ENCODE measurements at places on chromosomes 5 and 9. TPM values are rescaled to one million over a fixed set of nuclear protein-coding genes. Genes with fewer than 3 reads are reported as not detected.

TTC33 gene
- 8.0 TPM for total RNA-seq

DNA sequence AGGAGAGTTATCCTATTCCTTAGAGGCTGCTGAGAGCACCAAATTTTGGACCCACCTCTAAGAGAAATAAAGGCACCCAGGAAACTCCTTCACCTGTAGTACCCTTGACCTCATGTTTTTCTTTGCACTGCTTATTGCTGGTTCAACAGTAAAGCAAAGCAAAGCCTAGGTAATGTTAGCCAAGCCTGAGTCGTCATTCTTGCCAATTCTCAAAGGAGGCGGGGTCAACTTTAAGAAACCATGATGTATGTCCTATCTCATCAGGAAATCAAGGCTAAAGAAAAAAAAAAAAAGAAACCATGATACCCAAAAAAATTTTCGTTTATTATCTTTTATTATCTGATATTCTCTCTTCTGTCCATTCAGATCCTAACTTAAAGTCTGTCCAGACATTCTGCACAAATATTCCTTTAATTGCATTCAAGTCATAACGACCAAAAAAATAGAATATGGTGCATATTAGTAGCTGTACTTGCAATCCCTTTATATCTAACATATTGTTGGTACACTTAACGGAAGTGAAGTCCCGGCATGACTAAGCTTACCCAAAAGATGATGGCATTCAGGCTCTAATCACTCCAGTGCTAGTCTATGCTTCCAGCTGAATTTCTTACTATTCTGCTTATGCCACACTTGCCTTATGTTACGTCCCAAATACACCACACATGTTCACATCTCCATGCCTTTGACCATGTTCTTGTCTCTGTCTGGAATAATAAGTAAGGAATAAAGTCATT is 1.8 kb downstream of the AUH start:
- H3K27me3 ChIP-seq: no peaks in the 10 kb centered on the region
- no peaks in the 10 kb centered on the region for H3K36me3 ChIP-seq
- peak overlapping the region; percentile 45 for H3K27ac ChIP-seq
- H3K4me1 ChIP-seq: peaks cover 14% of the 10 kb centered on the region
- DNase-seq: peak; percentile 78

DNA sequence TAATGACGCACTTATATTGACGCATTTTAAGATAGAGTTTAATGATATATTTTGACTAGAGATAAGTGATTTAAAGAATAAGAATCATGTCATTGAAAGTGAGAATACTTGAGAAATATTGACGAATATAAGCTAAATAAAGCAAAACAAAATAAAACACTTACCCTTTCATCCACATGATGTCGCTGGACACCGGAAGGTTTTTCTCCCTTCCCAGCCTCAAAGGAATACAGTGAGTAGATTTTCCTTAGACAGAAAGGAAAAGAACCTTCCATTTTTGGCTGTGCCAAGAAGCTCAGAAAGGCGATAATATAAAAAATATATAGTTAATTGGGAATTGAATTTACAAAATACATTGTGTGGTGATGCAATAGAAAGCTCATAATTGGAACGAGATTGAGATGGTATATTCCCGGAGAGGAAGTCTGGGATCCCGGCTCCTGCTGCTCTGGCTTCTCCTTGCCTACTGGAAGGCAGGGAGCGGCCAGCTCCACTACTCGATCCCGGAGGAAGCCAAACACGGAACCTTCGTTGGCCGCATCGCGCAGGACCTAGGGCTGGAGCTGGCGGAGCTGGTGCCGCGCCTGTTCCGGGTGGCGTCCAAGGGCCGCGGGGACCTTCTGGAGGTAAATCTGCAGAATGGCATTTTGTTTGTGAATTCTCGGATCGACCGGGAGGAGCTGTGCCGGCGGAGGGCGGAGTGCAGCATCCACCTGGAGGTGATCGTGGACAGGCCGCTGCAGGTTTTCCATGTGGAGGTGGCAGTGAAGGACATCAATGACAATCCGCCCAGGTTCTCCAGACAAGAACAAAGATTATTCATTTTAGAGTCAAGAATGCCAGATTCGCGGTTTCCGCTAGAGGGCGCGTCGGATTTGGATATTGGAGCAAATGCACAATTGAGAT is at the start of gene PCDHA5:
Gene PCDHA5, plus strand, starts transcription at position 239 of the 906 bp plus-strand sequence.
- no peak within 1 kb of the TSS for H3K4me3 ChIP-seq
- DNase-seq: peak; percentile 34
- H3K27me3 ChIP-seq: no peaks in the 10 kb centered on the region
- H3K36me3 ChIP-seq: no peaks in the 10 kb centered on the region

DNA sequence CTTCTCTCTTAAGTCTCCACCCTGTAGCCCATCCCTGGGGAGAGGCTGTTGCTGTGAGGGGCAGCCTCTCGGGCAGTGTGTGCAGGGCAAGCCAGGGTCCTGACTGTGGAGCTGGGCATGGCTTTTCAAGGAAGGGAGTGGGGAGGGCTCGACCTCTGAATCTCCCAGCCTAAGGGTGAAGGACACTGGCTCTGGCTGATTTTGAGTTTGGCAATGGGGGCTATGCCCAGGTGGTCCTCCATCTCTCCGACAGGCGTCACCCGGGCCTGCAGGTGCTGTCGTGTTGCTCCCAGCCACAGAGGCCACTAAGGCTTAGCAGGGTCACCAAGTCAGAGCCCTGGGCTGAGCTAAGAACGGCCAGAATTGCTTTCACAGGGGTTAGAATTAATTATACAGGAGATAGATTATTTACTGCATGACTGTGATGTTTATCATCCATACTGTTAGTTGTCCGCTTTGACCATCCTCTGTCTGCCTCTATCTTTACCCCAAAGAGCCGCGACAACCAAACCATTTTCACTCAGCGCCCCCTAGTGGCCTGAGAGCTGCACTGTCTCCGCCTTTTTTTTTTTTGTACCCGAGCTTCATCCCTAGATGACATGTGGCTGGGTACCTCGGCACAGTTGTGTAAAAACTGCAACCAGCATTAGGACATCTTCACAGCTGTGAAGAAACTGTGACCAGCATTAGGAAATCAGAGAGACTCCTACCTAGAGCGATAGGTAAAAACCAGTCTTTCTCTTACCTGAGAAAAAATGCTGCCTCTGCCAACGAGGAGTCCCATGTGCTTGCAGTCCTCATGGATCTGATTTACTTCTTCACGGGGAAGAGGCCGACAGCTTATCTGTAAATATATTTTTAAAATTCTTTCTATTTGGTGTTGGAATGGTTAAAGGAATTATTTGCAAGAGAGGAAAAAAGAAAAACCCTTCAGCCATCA is 44.5 kb downstream of the AGXT2 start:
- no peak overlapping the region for H3K4me3 ChIP-seq
- H3K4me1 ChIP-seq: no peaks in the 10 kb centered on the region
- no peak overlapping the region for H3K27ac ChIP-seq
- H3K36me3 ChIP-seq: no peaks in the 10 kb centered on the region
- no peaks in the 10 kb centered on the region for H3K27me3 ChIP-seq

- DNase-seq: no peak
- H3K27ac ChIP-seq: no peak overlapping the region
- H3K4me3 ChIP-seq: no peak overlapping the region
Observed at GRCh38 chr5:147636729-147636984, 126.8 kb upstream of the DPYSL3 start.

GRCh38 chr5:132230871-132231270 is 3.2 kb upstream of the P4HA2 start:
- DNase-seq: no peak
- no peak overlapping the region for H3K27ac ChIP-seq
- H3K36me3 ChIP-seq: no peaks in the 10 kb centered on the region
- no peaks in the 10 kb centered on the region for H3K27me3 ChIP-seq
- H3K4me3 ChIP-seq: no peak overlapping the region
- peaks cover 8% of the 10 kb centered on the region for H3K4me1 ChIP-seq

GRCh38 chr5:149007174-149007573 is 55.7 kb downstream of the SH3TC2 start:
- DNase-seq: peak; percentile 87
- H3K4me3 ChIP-seq: no peak overlapping the region
- no peaks in the 10 kb centered on the region for H3K36me3 ChIP-seq

DNA sequence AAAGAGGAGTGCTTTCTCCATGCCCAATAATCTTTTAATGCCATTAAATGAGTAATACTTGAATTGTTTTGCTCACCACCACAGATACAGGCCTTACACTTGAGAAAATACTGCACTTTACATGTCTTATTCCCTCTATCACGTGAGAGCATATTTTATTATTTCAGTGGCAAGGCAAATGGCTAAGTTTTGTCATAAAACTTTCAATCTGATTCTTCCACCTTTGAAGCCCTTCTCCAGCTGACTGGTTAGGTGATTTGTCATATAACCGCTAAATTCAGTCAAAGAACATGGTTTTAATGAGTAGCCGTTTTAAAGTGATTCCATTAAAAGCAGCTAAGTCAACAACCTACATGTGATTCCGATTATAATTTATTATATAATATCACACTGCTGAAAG is 43.8 kb downstream of the FAT2 start:
- H3K4me1 ChIP-seq: no peaks in the 10 kb centered on the region
- no peak overlapping the region for H3K4me3 ChIP-seq
- H3K27me3 ChIP-seq: no peaks in the 10 kb centered on the region
- DNase-seq: no peak
- no peaks in the 10 kb centered on the region for H3K36me3 ChIP-seq

DNA sequence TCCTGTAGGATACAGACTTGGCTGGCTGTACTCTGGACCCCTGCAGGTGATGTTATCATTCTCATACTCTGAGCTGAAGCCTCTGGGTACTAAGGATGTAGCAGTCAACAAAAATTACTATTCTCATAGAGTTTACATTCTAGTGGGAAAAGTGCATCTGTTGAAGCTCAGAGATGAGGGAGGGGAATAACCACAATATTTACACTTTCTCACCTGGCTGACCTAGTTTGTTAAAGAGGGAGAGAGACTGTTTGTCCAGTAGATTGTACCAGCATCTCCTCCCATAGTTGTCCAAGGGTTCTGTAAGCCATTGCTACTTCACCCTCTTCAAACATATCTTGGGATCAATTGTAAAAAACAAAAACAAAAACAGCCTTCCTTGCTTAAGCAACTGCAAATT is 33.8 kb upstream of the CHD1 start:
- H3K27ac ChIP-seq: no peak overlapping the region
- H3K4me1 ChIP-seq: no peaks in the 10 kb centered on the region
- DNase-seq: no peak
- no peaks in the 10 kb centered on the region for H3K27me3 ChIP-seq
- H3K4me3 ChIP-seq: no peak overlapping the region
- H3K36me3 ChIP-seq: no peaks in the 10 kb centered on the region

DNA sequence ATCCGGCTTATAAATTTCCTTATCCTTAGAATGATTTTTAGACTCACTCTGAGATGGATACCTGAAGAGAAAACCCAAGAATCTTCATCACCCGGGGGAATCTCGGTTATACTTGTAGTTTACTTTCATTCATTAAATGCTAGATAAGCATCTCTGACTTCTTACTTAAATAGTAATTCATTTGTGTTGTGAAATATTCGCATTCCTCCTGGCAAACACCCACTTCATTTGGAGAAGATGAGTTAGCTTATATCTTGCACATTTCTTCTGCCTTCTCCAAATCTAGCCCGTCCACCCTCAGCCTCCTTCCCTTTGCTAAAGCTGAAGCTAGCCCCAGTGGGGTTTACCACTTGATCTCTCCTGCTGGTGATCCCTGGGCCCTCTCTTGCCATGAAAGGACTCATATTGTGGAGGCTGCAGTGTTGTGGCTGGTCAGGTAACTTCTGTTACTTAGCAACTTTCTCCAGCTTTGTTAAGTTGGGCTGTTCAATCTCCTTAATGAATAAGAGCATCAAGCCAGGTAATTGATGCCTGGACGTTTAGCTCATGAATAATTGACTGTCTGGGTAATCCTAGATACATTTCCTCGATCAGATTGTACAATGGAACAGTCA is 11.3 kb upstream of the POU4F3 start:
- no peaks in the 10 kb centered on the region for H3K4me1 ChIP-seq
- no peak overlapping the region for H3K4me3 ChIP-seq
- no peaks in the 10 kb centered on the region for H3K36me3 ChIP-seq
- no peak for DNase-seq

- peak within 1 kb of the TSS; percentile 80 for H3K4me3 ChIP-seq
- 0 out of 2 replicates have a peak, but pooled peaks cover 3% of the 10 kb centered on the region for H3K36me3 ChIP-seq
- peaks cover 20% of the 10 kb centered on the region for H3K4me1 ChIP-seq
- peak; percentile 88 for DNase-seq
- H3K27ac ChIP-seq: peak within 1 kb of the TSS; percentile 65
- H3K27me3 ChIP-seq: no peaks in the 10 kb centered on the region
Observed at GRCh38 chr5:141420855-141421488, at the start of gene PCDHGA11. Gene PCDHGA11, plus strand, starts transcription at chr5:141421051. Its CDS starts 177 bp downstream, at chr5:141421228.

TMC1 gene
- total RNA-seq: not detected

SPOCK1 gene
- total RNA-seq: 238 TPM

DNA sequence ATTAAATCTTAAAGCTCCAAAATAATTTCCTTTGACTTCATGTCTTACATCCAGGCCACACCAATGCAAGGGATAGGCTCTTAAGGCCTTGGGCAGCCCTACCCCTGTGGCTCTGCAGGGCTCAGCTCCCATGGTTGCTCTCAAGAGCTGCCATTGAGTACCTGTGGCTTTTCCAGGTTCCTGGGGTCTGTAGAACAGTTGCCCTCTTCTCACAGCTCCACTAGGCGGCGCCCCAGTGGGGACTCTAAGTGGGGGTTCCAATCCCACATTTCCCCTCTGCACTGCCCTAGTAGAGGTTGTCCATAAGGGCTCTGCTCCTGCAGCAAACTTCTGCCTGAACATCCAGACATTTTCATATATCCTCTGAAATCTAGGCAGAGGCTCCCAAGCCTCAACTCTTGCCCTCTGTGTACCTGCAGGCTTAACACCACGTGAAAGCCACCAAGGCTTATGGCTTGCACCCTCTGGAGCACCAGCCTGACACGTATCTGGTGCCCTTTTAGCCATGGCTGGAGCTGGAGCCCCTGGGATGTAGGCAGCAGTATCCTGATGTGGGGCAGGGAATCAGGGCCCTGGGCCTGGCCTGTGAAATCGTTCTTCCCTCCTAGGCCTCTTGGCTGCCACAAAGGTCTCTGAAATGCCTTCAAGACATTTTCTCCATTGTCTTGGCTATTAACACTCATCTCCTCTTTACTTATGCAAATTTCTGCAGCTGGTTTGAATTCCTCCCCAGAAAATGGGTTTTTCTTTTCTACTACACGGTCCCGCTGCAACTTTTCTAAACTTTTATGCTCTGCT is 185.1 kb downstream of the SMARCA2 start:
- no peak for DNase-seq
- no peaks in the 10 kb centered on the region for H3K36me3 ChIP-seq
- no peaks in the 10 kb centered on the region for H3K4me1 ChIP-seq
- H3K4me3 ChIP-seq: no peak overlapping the region
- no peak overlapping the region for H3K27ac ChIP-seq
- no peaks in the 10 kb centered on the region for H3K27me3 ChIP-seq

RMRP gene
- 20,944 TPM for total RNA-seq

DNA sequence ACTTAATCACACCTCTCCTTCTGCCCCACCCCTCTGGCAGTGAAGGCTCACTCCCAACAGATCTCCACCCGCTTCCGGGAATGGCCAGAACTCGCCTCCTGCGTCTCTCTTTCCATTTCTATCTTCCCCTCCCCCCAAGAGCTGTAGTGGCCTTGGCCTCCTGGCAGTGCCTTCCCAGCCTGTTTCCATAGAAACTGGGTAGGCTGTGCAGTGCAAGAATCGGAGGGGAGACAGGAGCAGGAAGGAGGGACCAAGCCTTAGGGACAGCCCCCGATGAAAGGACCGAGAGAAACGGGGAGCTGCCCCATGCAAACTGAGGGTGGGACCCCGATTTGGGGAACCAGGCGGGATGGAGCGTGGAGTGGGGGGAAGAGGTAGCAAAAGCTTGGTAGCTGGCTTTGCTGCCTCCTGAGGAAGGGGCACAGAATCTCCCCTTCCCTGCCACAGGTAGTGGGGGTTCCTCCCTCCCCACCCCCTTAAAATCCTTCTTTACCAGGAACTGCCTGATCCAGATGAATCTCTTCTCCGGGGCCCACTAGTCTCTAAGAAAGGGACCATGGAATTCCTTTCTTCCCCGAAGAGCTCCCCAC is 4.5 kb upstream of the PCDH1 start:
- peaks cover 64% of the 10 kb centered on the region for H3K27me3 ChIP-seq
- no peaks in the 10 kb centered on the region for H3K4me1 ChIP-seq
- no peak overlapping the region for H3K27ac ChIP-seq
- H3K4me3 ChIP-seq: no peak overlapping the region
- no peak for DNase-seq

SLC6A7 gene
- not detected for total RNA-seq

Data from GM23248 (cell line).